ENCODE measurements at places on chromosomes 13 and 19. TPM values are rescaled to one million over a fixed set of nuclear protein-coding genes. Genes with fewer than 3 reads are reported as not detected.

Gene SYNE4
- 0.18 TPM for total RNA-seq

Gene EPSTI1
- 2.7 TPM for total RNA-seq

- no peaks in the 10 kb centered on the region for H3K4me1 ChIP-seq
- H3K36me3 ChIP-seq = no peaks in the 10 kb centered on the region
- H3K4me3 ChIP-seq = no peak overlapping the region
- no peaks in the 10 kb centered on the region for H3K27me3 ChIP-seq
Observed at GRCh38 chr13:39144941-39145533, 106.8 kb downstream of the NHLRC3 start.

Gene HOMER3
- 66.5 TPM for total RNA-seq

GRCh38 chr13:48644141-48644540 is 9.6 kb upstream of the CYSLTR2 start:
- H3K4me1 ChIP-seq = no peaks in the 10 kb centered on the region
- no peaks in the 10 kb centered on the region for H3K36me3 ChIP-seq
- no peak overlapping the region for H3K27ac ChIP-seq
- no peak for DNase-seq

DNA sequence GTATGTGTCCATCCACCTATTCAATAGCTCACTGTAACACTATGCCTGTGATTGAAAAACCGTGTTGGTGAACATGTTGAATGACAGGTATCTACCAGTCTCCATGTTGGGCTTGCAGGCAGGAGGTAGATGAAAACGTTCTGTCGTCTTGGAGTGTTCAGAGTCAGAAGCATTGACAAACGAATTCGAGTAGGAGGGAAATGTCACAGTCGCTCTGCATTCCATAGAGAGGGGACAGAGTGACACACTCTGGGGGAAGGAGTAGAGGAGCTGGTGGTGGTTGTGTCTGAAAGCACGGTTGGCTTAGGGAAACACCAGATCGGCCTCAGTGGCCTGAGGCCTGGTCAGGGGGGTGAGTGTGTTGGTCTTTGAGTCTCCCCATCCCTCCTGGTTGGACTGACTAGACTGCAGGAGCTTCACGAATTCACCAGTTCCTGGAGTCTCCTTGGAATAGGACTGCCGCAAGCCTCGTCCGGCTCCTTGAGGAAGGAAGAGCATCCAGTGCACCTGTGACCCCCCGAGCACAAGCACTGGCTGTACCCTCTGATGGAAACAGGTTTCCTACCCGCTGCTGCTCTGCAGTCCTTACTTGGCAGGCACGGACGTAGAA is 105.0 kb upstream of the C1QTNF9B start:
- no peak for DNase-seq
- H3K4me3 ChIP-seq = no peak overlapping the region
- H3K4me1 ChIP-seq = no peaks in the 10 kb centered on the region
- H3K27me3 ChIP-seq = no peaks in the 10 kb centered on the region
- no peak overlapping the region for H3K27ac ChIP-seq
- no peaks in the 10 kb centered on the region for H3K36me3 ChIP-seq

Gene OSCAR
- 0.09 TPM for total RNA-seq
